Skin of body (tissue), 3 donors: ENCODE measurements at places on chromosomes 13 and 19.

DNA sequence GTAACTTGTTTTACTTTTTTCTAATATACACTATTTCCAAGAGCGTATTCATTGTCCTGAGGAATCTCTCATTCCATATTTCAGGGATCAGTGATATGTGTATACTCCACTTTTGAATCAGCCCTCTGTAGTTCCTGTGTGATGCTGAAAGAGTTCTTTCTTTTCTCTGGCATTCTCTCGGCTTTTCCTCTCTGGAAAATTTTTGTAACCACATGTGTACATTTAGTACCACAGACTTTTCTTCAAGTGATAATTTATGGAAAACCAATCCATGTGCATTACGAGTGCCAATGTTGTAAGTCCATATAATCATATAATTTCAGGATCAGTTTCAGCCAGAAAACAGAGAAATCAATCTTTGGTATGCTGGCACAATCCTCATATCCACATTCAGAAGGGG, 102.2 kb upstream of the MBNL2 start:
- peak; percentile 63 for DNase-seq

DNA sequence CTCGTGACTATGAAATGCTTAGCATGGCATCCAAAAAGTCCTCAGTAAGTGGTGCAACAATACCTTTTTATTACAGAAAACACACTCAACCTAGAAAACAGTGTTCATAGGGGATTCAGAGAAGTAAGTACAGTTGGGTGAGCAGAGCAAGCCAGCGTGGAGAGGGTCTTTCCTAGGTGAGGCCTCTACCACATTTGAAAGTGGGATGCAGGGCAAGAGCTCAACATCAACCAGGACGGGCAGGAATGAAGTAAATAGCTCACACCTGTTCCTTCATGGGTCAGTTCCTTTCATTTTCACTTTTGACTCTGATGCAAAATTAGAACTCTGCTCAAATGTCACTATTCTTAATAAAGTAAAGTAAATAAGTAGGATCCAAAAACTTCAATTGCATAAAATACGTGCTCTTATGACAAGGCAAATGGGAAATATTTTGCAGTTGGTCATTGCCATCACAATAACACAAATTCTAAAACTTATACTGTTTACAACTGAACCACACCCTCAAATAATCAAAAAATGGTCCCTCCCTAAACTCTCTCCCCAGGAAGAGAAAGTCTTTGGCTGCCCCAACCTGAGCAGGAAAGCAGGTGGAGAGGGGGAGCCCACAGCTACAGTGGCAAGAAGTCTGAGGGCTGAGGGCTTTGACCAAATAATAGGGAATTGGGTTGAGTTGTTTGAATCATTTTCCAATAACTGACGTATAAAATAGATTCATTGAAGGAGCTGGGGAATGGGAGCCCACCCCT, 20.2 kb downstream of the CHAMP1 start:
- DNase-seq = no peak

- DNase-seq = no peak
These were observed at the start of gene BST2 for GRCh38 chr19:17405250-17406045. Gene BST2 (minus strand): TSS chr19:17405630. CDS start chr19:17405575, 55 bp downstream.

DNA sequence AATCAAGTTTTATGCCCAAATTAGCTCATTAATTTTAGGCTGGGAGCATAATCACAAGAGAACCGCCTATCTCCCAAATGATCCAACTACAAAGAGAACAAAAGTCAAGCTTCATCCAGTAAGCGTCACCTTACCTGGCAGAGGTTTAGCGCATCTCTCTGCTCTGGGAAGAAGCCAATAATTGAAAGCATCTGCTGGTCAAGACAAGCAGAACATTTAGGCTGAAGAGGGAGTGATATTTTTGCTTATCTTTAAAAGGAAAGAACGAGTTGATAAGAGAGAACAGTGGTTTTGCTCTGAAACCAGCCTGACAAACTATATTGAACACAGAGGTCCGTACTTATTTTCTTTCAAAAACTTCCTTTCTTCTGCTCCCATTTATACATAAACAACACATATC, 242.1 kb downstream of the ENOX1 start:
- no peak for DNase-seq

GRCh38 chr13:97905517-97905916, 48.0 kb upstream of the IPO5 start:
- no peak for DNase-seq

- no peak for DNase-seq
These were observed 4.1 kb downstream of the KATNAL1 start for GRCh38 chr13:30303269-30303668.

GRCh38 chr13:83215627-83216026, 666.6 kb downstream of the SLITRK1 start:
- DNase-seq = peak; percentile 77

- DNase-seq = peak; percentile 31
These were observed 1629.4 kb downstream of the PCDH9 start for GRCh38 chr13:65600702-65601101.

- DNase-seq = no peak
These were observed 466.7 kb downstream of the TSHZ3 start for GRCh38 chr19:30882411-30883005.

GRCh38 chr13:98142380-98143156, at the start of gene FARP1:
Gene FARP1 (plus strand): TSS chr13:98143094. CDS start chr13:98213243, 70,149 bp downstream.
- peak; percentile 56 for DNase-seq

GRCh38 chr13:78700121-78700910, 41.4 kb upstream of the OBI1 start:
- no peak for DNase-seq

- no peak for DNase-seq
These were observed 42.6 kb upstream of the ZNF91 start for GRCh38 chr19:23437901-23438300.

GRCh38 chr19:38705197-38706019, 38.9 kb downstream of the CAPN12 start:
- DNase-seq = no peak

GRCh38 chr19:51016798-51017683, 2.5 kb downstream of the KLK10 start:
- no peak for DNase-seq

- no peak for DNase-seq
These were observed 924.2 kb downstream of the UQCRFS1 start for GRCh38 chr19:28288572-28289264.

GRCh38 chr19:23784274-23784673, 25.6 kb upstream of the ZNF681 start:
- DNase-seq = no peak

DNA sequence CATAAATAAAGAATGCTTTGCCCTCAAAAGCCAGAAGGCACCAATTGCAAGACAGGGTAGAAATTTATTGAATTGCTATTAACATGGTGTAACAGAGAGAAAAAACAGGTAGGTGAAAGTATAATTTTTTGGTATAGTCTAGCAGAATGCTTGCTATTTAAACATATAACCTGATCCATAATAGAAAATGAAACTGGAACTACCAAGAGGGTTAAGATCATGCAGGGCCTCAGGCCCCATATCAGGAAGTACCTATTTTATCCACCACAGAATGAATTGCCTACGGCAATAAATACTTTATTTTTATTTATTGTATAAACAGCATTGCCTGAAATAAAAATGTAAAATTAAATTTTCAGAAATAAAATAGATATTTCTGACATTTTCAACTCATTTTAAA, 159.5 kb downstream of the PRR20E start:
- no peak for DNase-seq

- no peak for DNase-seq
These were observed 3.1 kb upstream of the TYROBP start for GRCh38 chr19:35911173-35911572.

DNA sequence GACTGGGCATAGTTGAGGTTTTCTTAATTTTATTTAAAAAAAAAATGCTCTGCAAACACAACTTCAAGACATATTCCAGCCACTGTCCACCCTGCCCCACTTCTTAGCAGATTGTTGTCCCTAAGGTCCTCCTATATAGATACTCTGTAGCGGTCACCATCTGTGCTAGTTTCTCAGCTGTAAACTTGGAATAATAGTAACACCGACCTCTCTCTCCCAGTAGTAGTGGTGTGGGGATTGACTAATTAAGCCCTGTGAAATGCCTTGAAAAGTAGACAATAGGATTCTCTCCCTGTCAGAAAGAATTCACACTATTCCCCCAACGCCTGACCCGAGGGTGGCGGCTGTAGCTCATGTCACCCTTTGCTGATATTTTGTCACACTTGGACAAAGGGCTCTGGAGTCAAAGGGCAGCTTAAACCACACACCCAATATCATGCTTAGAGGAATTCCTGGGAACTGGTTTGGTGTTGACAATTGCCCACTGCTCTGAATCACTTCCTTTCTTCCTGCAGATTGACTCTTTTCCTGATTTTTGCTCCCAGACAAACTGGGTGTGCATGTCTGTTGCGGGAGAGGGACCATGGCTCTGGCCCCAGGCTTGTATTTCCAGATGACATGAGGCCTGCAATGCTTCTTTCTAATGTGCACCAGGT, 9.2 kb upstream of the SERP2 start:
- DNase-seq = no peak

GRCh38 chr13:110524541-110525257, 36.8 kb downstream of the RAB20 start:
- no peak for DNase-seq

DNA sequence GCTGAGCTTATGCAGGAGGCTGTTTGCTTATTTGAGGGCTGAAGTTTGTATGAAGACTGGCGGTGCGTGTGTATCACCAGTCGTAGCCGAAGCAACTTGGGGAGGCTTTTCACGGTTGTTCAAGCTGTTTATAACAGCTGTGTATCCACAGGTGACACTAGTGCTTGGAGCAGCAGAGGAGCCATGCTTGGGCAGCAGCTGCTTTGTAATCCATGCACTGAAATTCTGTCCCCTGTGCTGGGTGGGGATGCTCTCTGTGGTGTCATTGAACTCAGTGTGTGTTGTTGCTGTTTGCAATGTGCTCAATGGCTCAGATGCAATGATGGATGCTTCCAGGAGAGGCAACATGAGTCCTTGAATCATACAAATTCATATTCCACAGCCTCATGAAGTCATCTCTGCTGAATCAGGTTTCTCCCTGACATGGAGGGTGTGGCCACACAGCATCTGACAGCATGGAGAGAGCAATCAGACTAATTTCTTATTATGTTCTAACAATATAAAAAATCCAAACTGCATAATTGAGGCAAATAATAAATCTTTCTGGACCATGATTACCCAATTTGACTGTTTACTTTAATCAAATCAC, 18.8 kb upstream of the GTF3A start:
- no peak for DNase-seq

DNA sequence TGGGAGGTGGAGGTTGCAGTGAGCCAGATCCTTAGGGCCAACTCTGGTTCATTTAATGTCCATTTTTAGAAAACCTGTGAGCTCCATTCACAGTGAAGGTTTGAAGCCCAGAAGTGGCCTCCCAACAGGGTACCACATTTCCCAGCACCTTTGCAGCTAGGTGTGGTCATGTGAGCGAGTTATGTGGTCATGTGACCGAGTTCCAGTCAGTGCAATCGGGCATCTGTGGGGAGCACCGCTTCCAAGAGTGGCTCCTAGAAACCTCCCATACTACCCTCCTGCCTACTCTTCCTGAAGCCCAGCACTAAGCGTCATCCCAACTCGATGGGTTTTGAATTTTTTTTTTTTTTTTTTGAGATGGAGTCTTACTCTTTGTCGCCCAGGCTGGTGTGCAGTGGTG, 663 bp upstream of the PLA2G4C start:
- DNase-seq = no peak

- DNase-seq = no peak
These were observed 281.3 kb downstream of the MTUS2 start for GRCh38 chr13:29101409-29101808.

DNA sequence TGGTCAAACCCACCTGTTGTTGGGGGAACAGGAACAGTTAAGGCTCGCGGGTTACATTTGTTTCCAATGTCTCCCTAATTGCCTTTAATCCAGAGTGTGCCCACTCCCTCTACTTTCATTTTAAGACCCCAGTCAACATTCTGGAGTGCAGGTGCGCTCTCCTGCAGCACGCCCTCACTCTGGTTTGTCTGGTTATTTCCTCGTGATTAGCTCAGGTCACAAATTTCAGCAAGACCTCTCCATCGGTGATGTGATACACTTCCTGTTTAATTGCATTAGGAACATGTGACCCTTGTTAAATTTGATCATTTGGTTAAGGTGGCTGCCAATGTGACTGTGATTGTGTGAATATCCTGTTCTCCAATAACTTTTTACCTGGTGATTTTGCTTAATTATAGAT, 53.0 kb downstream of the TEX29 start:
- no peak for DNase-seq

DNA sequence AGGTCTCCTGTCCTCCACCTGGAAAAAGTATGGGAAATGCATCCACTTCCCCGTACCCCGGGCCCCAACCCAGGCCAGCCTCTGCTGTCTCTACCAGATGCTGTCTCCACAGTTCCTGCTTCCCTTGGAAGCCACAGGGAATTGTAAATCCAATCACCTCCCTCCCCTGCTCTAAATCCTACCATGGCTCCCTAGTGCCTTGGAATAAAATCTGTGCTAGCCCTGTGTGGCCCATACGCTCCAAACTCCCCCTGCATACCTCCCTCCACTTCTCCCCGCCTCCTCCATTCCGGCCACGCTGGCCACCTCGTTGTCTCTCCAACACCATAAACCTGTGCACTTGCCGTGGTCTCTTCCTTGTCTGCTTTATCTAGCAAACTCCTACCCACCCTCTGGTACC, 31.2 kb downstream of the UNC13A start:
- no peak for DNase-seq

DNA sequence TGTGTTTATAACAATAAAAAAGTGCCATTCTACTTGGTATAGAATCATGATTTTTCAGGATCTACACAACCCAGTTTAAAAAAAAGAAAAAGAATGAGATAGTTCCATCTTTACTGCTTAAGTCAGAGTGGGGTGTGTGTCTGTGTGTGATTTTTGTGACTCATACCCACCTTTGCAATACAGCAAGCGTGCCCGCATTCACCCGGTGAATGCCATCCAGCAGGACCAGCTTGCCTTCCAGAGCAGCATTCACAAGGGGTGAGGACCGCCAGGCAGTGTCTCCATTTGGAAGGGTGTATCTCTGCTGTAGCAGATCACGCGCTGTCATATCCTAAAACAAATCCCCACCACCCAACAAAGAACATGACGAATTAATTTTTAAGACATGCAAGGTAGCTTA, 127.7 kb downstream of the VWA8 start:
- DNase-seq = no peak

GRCh38 chr13:41312176-41312500, 1.1 kb downstream of the NAA16 start:
- peak; percentile 44 for DNase-seq

DNA sequence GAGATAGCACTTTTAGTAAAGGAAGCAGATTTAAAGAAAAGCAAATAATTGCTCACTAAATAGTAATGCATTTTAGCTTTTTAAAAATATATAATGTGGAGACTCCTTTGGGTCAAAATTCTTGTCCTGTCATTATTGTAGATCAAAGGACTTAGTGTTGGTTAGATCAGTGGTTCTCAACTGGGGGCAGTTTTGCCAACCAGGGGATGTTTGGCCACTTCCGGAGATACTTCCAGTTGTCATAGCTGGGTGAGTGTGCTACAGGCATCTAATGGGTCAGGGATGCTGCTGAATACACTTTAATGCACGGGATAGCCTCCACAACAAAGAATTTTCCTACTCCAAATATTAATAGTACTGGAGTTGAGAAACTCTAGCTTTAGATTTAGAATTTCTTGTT, 126.8 kb downstream of the LMO7 start:
- DNase-seq = no peak
